Kasumi-1 (cell line): ENCODE measurements at places on chromosomes 12 and 14.

- no peak for DNase-seq
Measured at GRCh38 chr14:35112641-35113040, 9.1 kb downstream of the PPP2R3C start.

GRCh38 chr14:101109981-101110728 lies 206.6 kb upstream of the RTL1 start:
- DNase-seq: no peak

DNA sequence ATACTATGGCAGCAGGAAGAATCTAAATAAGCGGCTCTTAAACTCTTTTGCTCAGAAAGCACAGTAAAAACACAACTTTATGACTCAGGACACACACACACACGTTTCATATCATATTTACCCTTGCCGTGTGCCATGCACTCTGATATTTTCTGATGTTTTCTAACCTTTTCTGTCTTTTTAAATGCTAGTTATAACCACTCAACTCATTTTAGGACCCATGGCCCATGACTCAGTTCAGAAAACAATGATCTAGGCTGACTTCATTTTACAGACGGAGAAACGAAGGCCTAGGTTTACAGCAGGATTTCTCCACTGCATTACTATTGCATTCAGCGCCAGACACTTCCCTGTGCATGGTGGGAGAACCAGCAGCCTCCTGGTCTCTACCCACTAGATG lies 9.1 kb downstream of the VWF start:
- DNase-seq: no peak

DNA sequence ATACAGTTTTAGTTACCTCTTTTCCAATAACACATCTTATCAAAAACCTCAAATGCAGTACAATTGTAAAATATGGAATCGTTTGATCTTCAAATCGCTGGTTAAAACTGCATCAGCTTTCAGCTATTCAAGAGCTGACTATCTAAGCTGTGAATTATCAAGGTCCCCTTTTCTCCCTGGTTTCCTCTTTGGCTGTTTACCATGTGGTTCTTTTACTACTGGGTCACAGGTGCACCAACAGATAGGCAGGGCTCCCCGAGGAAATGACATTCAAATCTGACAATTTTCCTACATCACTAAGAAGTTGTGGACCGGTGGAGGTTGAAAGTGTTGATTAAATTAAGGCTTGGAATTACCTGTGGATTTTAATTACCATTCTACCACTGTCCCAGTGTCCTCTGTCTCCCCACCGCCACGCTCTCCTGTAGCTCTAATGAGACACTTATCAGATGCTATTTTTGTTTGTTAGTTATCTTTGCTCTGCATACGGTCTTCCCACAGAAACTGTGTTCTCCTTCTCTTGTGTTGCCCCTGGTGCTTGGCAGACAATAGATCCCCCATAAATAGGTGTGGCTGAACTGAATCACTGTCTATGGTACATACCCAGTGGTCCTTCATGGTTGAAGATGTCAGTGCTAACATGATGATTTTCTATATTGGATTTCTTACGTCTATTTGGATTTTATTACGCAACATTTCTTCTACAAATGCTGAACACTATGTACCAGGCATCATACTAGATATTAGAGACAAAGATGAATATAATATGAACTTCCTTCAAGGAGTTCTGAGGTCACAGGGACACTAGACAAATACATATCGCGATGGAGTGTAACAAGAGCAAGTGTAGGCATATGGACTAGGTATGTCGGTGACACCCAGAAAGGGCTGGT lies 20.9 kb upstream of the PLXNC1 start:
- DNase-seq: no peak

GRCh38 chr12:49789992-49790391 lies 38.2 kb downstream of the NCKAP5L start:
- no peak for DNase-seq

GRCh38 chr12:9662488-9662887 lies 7.0 kb upstream of the CLEC2D start:
- DNase-seq: no peak

DNA sequence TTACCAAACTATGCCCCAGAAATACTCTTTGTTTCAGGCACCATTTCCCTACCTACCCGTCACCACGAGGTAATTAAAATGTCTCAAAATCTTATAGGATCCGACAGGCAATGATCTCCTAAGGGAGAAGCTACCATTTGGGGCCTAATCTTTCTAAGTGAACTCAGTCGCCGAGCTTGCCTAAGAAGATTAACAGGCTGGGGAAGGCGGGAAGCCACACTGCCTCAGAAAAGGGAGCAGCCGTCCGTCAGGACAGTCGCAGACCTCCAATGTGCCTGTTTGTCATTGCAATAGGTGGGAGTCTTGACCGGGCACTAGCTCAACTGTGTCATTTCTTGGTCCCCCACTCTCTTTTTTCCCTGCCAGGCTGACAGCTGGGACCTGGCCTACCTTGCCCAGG lies 4.6 kb downstream of the TTC7B start:
- DNase-seq: no peak

- no peak for DNase-seq
Measured at GRCh38 chr12:89622115-89622514, 86.5 kb downstream of the ATP2B1 start.

GRCh38 chr12:76422543-76423438 lies 74.6 kb upstream of the BBS10 start:
- DNase-seq: no peak

- DNase-seq: no peak
Measured at GRCh38 chr12:98406378-98406777, 109.0 kb upstream of the TMPO start.

GRCh38 chr14:65019944-65020566 lies 33.4 kb downstream of the FNTB start:
- DNase-seq: peak; percentile 81

DNA sequence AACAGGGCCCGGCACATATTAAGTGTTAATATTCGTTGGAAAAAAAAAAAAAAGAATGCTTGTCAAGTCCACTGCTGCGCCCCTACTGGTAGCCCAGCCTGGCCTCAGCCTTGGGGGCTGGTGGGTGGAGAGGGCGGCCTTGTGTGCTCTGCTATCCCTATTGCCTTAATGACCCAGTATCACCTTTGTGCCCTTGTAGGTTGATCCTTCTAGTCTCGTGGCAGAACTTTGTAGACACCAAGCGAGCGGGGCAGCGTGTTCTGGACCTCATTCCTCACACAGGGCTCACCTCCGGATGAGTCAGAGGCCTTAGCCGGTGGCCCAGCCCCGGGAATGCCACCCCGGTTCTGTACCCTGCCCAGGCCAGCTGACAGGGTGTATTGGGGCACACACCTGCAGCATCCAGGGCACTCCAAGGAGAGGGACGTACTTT lies 1.8 kb upstream of the RCOR1 start:
- DNase-seq: no peak

DNA sequence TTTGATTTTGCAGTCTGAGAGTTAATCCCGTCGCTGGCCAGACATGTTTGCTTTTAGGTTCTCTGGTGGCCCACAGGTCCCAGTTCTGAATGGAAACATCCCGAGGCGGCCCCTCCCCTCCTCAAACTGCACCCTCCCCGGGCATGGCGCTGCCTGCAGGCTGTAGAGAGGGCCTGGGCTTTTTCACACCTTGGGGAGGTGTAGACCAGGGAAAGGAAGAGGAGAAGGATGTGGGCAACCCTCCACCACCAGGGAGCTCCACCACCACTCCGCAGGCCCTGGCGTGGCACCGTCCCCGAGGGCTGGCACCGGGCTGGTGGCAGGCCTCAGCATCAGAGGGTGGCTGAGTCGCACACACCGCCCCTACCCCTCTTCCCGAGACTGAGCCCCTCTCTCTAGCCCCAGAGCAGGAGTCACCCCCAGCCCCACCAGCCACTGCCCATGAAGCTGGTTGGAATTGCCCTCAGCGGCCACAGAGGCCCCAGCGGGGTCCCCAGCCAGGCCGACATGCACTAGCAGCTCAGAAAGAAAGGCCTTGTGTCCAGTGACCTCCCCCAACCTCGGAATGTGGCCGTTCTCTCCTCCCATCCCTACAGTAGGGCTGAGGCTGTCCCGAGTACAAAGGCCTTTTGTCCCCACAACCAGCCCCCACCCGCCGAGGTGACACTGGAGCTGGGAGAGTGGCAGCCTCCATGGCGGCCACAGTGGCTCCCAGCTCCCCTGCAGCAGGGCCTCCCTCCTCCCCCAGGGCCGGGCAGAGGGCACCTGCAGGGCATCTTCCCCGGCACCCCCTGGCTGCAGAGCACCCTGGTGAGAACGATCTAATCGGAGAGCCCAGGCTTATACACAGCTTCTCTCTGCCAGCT lies 23.5 kb upstream of the INF2 start:
- DNase-seq: no peak

- no peak for DNase-seq
Measured at GRCh38 chr12:107386569-107386968, 293.2 kb upstream of the CRY1 start.
